ENCODE measurements at places on chromosomes 6 and 20. TPM values are rescaled to one million over a fixed set of nuclear protein-coding genes. Genes with fewer than 3 reads are reported as not detected.

- H3K4me1 ChIP-seq, result peaks cover 3% of the 10 kb centered on the region
- H3K4me3 ChIP-seq, result no peak overlapping the region
- H3K27me3 ChIP-seq, result no peaks in the 10 kb centered on the region
- H3K36me3 ChIP-seq, result no peaks in the 10 kb centered on the region
These were observed 49.3 kb downstream of the SPATA2 start for GRCh38 chr20:49866051-49866450.

DNA sequence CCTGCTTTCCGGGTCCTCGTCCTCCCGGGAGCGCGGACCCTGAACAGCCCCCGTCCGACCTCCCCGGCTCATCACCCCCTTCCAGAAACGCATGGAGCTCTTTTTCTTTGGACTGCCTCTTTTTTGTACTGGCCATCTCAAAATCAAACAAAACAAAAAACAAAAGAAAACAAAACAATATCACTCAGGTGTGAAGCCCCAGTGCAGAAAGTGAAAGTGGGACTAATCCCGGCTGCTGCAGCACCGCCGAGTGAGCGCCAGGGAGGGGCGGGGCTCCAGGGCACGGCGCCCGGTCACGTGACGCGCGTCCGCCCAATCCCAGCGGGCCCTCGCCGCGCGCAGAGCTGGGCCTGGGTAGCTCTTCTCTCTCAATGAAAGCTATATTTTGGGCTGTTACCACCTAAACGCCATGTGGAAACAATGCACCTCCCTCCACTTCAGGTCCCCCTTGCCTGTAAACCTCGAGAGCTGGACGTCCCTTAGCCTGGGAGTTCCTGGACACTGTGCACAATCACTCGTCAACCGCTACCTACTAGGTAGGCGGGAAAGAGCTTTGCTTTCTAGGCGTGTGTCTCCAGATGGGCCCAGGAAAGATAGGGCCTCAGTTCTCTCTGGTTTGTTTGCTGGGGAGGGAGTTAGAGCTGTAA is 93.7 kb upstream of the PRDM1 start:
- DNase-seq, result peak; percentile 77
- peaks cover 9% of the 10 kb centered on the region for H3K4me1 ChIP-seq
- H3K36me3 ChIP-seq, result no peaks in the 10 kb centered on the region
- H3K27ac ChIP-seq, result no peak overlapping the region
- peak overlapping the region; percentile 60 for H3K4me3 ChIP-seq

DNA sequence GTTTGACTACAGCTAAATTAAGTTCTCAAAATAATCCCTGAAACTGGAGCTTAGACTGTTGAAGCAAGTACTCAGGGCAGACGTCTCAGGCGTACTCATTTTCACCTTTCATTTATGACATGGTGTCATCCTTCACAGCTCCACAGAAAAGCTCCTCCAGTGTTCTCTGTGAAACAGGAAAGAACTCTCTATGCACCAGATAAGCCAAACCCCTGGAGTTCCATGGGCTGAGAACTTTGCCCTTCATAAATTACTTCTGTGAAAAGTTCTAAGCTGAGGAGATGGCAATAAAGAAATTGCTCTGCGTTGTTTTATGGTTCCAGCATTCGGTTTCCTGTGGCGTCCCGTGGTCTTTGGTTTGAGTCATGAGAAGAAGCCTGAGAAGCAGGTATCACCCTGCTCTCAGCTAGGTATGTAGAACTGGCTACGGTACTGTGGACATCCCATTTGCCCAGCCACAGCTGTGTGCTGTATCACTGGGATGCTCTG is 20.2 kb upstream of the RREB1 start:
- no peaks in the 10 kb centered on the region for H3K4me1 ChIP-seq
- no peaks in the 10 kb centered on the region for H3K36me3 ChIP-seq
- no peak for DNase-seq
- H3K27ac ChIP-seq, result no peak overlapping the region
- no peak overlapping the region for H3K4me3 ChIP-seq

DNA sequence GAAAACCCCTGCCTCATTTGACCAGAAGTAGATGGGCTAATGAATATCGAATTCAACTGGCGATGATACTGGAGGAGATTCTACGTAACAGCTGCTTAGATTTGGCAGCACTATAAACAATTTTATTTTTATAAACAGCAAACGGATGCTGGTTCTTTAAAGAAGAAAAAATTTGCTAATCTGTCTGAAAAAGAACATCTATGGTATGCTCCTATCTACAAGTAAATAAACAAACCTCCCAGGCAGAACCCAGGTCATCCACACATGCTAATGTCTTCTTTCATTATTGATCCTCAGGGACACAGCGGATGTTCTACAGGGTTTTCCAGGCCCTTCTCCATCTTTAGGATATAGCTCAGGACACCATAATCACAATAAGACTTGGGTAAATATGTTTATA is 291.3 kb downstream of the ALDH8A1 start:
- no peak for DNase-seq
- H3K36me3 ChIP-seq, result no peaks in the 10 kb centered on the region
- H3K27ac ChIP-seq, result no peak overlapping the region
- H3K4me3 ChIP-seq, result no peak overlapping the region
- H3K4me1 ChIP-seq, result peaks cover 7% of the 10 kb centered on the region

- H3K27me3 ChIP-seq, result peaks cover 10% of the 10 kb centered on the region
- no peaks in the 10 kb centered on the region for H3K36me3 ChIP-seq
- no peak overlapping the region for H3K4me3 ChIP-seq
- no peak for DNase-seq
These were observed 2.4 kb upstream of the PKHD1 start for GRCh38 chr6:52089758-52090348.

DNA sequence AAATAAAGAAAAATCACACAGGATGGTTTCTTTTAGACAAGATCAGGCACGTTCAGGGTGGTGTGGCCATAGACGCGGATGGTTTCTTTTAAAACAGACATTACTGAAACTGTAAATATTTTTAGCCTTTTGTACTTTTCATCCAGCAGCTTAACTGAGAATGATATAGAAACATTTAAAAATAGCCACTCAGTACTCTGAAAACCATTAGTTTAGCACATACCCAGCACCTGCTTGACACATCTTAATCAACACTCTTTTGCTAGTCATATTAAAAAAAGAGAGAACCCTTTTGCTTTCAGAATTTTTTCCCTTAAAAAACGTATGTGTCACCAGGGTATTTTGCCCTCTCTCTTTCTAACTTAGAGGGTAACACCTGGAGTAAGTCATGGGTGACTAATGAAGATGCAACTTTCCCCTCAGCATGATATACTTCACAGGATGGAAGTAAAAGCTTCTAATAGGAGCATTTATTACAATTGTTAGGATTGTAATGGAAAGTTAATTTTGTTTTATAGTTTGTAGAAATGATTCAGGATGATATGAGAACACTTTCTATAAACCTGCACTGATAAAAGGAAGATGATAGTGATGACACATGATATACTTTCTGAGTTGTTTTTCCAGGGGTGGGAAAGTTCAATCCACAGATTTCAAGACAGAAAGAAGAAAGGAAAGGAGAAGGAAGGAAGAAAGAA is 45.2 kb downstream of the BACH2 start:
- no peak overlapping the region for H3K4me3 ChIP-seq
- H3K36me3 ChIP-seq, result no peaks in the 10 kb centered on the region
- peaks cover 3% of the 10 kb centered on the region for H3K4me1 ChIP-seq
- no peak for DNase-seq

DNA sequence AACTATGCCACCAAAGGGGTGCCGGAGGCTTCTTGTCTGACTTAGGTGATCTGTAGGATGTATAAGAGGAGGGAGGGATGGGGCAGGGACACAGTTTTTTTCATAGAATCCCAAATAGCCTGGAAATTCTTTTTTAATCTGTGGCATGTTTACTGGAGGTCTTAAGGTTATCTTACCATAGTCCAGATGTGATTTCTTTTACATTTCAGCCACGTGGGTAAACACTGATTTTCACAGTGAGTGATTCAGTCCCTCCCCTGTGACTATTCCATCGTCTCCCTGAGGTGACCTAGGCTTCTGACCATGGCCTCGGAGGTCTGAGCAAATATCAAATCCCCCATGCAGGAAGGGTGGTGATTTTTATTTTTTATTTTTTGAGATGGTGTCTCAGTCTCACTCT is 67.7 kb downstream of the AKAP12 start:
- H3K36me3 ChIP-seq, result no peaks in the 10 kb centered on the region
- peak overlapping the region; percentile 11 for H3K27ac ChIP-seq
- peaks cover 18% of the 10 kb centered on the region for H3K4me1 ChIP-seq
- DNase-seq, result no peak

- no peaks in the 10 kb centered on the region for H3K36me3 ChIP-seq
- no peaks in the 10 kb centered on the region for H3K27me3 ChIP-seq
- H3K4me1 ChIP-seq, result no peaks in the 10 kb centered on the region
- no peak overlapping the region for H3K27ac ChIP-seq
- no peak overlapping the region for H3K4me3 ChIP-seq
These were observed 133.0 kb upstream of the HDDC2 start for GRCh38 chr6:125434760-125435159.

- H3K36me3 ChIP-seq, result no peaks in the 10 kb centered on the region
- H3K27ac ChIP-seq, result peak overlapping the region; percentile 19
- DNase-seq, result no peak
These were observed 228.8 kb downstream of the TTLL2 start for GRCh38 chr6:167553736-167554119.

GRCh38 chr6:35590622-35591066 is 77.9 kb upstream of the TULP1 start:
- peak overlapping the region; percentile 73 for H3K27ac ChIP-seq

DNA sequence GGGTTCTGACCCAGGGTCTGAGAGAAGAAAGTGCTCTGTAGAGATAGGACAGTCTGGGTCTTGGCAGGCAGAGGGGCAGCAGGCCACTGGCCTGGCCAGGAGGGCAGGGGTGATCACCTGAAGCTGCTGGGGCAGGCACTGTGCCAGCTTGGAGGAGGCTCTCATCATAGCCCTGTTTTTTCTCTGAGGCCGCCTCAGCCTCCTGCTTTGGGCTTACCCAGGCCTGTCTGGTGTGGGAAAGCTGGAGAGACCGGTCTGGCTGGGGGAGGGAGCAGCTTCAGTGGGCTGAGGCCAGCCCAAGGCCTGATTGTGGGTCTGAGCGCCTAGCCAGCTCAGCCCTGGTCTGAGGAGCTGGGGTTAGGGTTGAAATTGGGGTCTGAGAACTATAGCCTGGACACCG is 3.9 kb downstream of the LPIN3 start:
- H3K27me3 ChIP-seq, result peaks cover 4% of the 10 kb centered on the region
- H3K36me3 ChIP-seq, result peaks cover 3% of the 10 kb centered on the region
- H3K4me3 ChIP-seq, result no peak overlapping the region
- H3K4me1 ChIP-seq, result peaks cover 8% of the 10 kb centered on the region
- no peak overlapping the region for H3K27ac ChIP-seq

DNA sequence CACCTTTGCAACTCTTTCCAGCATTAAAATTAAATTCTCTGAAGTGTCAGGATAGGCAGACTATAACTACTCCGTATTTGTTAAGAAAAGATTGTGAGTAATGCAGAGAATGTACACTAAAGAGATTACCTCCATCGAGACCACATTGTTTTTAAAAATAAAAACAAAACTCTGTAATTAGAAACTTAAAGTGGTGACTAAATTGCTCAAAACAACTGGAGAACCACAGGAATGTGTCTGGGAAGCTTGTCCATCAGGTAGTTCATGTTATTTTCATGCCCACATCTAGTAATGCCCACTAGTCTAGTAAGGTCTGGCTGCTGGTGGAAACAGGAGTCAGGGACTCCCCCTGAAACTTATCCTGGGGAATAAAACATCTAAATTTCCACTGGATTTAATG is 103.0 kb upstream of the FOXQ1 start:
- H3K27me3 ChIP-seq, result no peaks in the 10 kb centered on the region
- no peaks in the 10 kb centered on the region for H3K4me1 ChIP-seq
- H3K4me3 ChIP-seq, result no peak overlapping the region
- H3K27ac ChIP-seq, result no peak overlapping the region
- H3K36me3 ChIP-seq, result no peaks in the 10 kb centered on the region

DNA sequence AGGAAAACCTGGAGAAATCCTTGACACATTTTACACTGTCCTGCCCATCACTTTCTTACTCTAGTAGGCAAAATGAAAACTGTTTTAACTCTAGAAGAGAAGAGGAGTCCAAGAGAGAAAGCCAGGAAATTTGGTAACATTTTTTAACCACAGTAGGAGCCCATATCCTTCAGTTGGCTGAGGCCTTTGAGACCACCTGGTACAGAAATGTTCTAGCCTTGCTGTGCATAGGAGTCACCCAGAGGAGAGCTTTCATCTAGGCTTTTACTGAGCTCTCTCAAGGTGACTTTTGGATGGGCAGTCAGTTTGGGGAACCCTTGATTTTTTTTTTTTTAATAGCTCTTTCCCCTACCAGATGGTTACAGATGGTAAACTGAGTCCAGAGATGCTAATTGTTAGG is 25.0 kb downstream of the LRRN4 start:
- peaks cover 46% of the 10 kb centered on the region for H3K36me3 ChIP-seq
- peaks cover 65% of the 10 kb centered on the region for H3K4me1 ChIP-seq
- peak overlapping the region; percentile 85 for H3K27ac ChIP-seq

GRCh38 chr20:11193241-11193640 is 519.4 kb upstream of the JAG1 start:
- peak; percentile 17 for DNase-seq
- no peak overlapping the region for H3K4me3 ChIP-seq
- no peak overlapping the region for H3K27ac ChIP-seq
- H3K27me3 ChIP-seq, result no peaks in the 10 kb centered on the region
- peaks cover 34% of the 10 kb centered on the region for H3K4me1 ChIP-seq
- no peaks in the 10 kb centered on the region for H3K36me3 ChIP-seq

DNA sequence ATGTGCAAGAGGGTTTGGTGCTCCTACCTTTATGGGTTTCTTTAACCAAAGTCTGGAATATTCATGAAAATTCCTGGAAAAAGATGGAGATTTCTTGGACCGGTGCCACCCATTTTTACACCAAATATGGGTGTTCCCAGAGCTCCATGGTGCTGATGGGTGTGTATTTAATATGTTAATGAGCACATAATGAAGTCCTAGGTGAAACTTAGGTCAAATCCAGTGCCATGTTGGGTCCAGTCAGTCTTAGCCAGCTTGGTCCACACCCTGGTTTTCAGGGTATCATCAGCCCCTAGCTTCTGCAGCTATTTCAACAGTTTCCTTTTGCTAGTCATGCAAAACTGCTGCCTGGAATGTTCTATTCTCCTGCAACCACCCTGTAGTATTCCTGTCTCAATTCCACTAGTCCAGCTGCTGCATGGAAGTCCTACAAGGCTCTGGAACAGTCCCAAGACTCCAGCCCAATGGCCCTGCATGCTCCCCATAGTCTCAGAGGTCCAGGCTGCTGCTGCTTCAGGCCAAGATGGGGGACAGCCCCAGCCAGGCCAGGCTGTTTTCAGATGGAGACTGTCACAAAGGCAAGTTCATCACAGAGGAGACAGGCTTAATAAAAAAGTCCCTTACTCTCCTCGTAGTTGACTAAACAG is 31.8 kb downstream of the CST9L start:
- no peak overlapping the region for H3K27ac ChIP-seq
- H3K36me3 ChIP-seq, result no peaks in the 10 kb centered on the region
- DNase-seq, result no peak
- no peaks in the 10 kb centered on the region for H3K27me3 ChIP-seq

DNA sequence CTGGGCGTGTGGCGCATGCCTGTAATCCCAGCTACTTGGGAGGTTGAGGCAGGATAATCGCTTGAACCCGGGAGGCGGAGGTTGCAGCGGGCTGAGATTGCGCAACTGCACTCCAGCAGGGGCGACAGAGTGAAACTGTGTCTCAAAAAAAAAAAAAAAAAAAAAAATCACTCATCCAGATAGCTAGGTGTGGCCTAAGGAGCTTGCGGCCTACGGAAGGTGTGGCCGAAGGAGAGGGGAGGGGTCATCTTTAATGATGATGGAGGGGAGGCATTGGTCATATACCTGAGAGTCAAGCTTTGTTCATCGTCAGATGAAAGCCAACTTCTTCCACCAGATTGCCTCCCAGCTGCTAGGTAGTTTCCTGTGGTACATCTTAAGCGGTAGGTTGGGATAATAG is 801 bp upstream of the PPARD start:
- H3K4me3 ChIP-seq, result no peak overlapping the region
- no peak overlapping the region for H3K27ac ChIP-seq
- no peaks in the 10 kb centered on the region for H3K36me3 ChIP-seq
- H3K27me3 ChIP-seq, result no peaks in the 10 kb centered on the region
- H3K4me1 ChIP-seq, result peaks cover 7% of the 10 kb centered on the region

The RTN4IP1 gene
- 13.8 TPM for polyA plus RNA-seq
